ENCODE measurements at places on chromosomes 11 and 22. TPM values are rescaled to one million over a fixed set of nuclear protein-coding genes. Genes with fewer than 3 reads are reported as not detected.
A peak's percentile ranks its signal among the peaks of the same experiment; 100 is the strongest.

- DNase-seq: no peak
Observed at GRCh38 chr11:88318017-88318416, 19.5 kb downstream of the CTSC start.

- no peak for DNase-seq
Observed at GRCh38 chr11:122745111-122745510, 89.6 kb downstream of the UBASH3B start.

The PRRG4 gene
- 1.4 TPM for total RNA-seq

The OR5AN1 gene
- not detected for total RNA-seq

- no peak for DNase-seq
Observed at GRCh38 chr22:31800065-31800464, 46.2 kb downstream of the DEPDC5 start.

DNA sequence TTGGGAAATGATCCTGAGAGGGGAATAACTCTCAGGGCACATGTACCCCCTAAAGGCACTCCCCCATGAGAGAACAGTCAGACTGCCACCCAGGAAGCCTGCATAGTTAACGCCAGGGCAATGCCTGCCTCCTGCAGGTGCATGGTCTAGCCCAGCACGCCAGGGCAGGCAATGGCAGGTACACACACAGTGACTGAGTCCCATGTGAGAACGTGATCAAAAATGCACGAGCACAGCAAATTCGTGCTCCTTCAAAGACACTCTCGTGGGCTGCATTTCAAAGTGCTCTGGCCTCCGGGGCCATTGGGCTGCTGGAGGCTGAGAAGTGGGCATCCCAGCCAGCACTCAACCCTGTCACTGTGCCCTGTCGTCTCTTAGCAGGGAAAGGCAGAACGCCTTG lies 79.7 kb downstream of the SHANK2 start:
- no peak for DNase-seq

The OR52N4 gene
- total RNA-seq: not detected

DNA sequence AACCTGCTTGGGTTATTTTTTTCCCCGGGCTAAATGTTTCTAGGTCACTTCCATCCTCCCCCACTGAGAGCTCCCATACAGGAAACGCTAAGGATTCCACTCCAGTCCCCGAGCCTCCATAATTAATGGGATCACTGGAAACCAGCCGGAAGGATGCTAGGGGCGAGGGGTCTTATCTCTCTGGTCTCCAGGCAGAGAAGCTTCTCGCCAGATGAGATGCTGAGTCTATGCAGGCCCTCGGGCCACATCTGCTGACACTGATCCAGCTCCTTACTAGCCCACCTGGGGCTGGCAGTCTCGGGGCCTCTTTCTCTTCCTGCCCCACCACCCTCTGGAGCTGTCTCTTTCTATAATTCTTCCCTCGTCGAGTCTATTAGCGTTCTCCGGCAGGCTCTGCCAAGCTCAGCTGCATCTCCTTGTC lies 125.9 kb upstream of the SYT13 start:
- no peak for DNase-seq

The HBB gene
- total RNA-seq: 253 TPM

The GVQW3 gene
- total RNA-seq: 0.96 TPM

GRCh38 chr11:14423633-14424032 lies 64.7 kb upstream of the RRAS2 start:
- DNase-seq: no peak

DNA sequence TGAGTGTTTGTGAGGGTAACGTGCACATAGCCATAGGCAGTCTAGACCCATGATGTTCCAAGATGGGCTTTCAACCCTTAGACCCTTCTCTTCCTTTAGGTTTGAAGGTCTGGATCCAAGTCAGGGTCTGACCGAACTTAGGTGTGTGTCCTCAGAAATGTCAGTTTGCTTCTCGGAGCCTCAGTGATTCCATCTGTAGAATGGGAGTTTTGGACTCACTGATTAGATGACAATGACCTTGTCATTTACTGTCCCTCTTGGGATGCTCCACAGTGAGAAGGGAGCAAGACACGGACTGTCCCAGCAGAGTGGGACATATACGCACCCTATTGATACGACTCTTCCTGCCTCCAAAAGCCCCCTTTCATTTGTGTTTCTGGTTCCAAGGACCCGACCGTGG lies 37.7 kb downstream of the ANO1 start:
- no peak for DNase-seq

DNA sequence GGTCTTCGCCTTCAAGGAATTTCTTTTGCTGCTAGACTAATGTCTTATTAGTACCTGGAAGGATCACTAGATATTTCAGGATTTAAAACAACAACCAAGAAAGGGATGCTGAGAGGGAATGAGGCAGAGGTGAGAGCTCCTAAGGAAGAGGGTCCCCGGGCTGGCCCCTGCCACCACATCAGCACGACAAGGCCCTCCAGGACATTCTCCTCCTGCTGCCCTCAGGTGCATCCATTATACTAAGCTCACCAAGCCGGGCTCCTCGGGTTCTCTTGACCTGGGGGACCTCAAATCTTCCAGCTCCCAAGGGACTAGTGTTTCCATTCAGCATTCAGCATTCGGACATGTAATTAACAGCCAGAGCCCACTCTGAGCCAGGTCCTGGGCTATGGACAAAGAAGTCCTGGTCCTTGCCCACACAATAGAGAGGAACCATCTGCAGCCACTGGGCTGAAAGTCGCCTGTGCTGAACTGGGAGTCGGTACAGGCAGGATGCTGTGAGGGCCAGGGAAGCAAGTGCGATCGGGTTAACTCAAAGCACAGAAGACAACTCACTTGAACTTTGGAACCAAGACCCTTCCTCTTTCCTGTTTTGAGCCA lies 29.4 kb upstream of the OAF start:
- DNase-seq: peak; percentile 6

The GRM5 gene
- not detected for total RNA-seq

- no peak for DNase-seq
Observed at GRCh38 chr11:60866911-60867870, at the start of gene ZP1. Gene ZP1 (plus strand): TSS chr11:60867542. CDS start chr11:60867562, 20 bp downstream.

The ST14 gene
- 15.6 TPM for total RNA-seq

DNA sequence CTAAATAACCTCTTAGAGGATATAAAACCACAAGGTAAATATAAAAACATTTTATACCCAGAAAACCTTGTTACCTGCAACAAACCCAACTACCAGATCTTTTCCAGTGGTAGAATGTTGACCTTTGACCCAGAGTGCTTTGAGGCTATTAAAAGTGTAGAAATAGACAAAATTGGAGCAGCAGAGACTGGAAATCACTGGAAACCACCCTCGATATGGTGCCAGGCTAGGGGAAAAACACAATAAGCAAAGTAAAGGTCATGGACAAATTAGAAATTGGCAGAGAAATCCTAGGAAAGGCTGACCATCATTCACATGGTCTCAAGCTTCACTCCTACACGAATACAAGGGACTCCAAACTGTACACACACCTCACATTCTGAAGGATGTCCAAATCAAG lies 26.7 kb downstream of the SLC25A17 start:
- DNase-seq: no peak

- no peak for DNase-seq
Observed at GRCh38 chr11:104098555-104098954, 62.1 kb downstream of the DDI1 start.

The FGF4 gene
- total RNA-seq: not detected

Data from omental fat pad (tissue), 4 donors.